ENCODE measurements at places on chromosomes 1 and 21.

- DNase-seq: no peak
Measured at GRCh38 chr1:30823627-30823968, 66.0 kb upstream of the LAPTM5 start.

DNA sequence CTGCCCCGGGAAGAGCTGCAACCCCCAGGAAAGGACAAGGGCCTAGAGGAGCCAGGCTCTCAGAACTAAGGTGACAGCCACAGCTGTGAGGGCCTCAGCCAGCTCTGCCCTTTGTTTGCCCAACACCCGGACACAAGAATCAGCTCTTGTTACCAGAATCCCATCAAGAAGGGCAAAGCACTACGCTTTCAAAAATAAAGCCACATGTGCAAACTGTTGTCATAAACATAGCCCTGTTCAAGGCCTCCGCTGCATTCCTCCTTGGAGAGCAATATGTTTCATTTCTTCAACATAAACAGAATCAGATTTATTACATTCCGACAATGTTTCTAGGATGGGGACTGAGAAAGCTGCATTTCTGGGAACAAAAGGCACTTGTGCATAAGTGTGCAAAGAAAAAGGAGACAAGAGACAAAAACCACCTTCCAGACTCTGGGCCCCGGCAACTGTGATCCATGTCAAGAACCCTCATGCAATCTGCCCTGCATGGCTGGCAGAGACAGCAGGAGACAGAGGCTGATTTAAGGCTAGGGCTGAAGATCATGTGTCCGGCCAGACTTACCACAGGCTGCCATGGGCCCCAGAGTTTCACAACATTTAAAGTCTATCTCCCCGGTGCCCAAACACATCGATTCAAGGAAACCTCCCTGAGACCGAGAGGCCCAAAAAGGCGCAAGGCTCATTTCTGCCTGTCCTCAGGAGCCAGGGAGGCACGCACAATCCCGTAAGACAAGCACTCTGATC, 71.0 kb downstream of the SSBP3 start:
- no peak for DNase-seq

DNA sequence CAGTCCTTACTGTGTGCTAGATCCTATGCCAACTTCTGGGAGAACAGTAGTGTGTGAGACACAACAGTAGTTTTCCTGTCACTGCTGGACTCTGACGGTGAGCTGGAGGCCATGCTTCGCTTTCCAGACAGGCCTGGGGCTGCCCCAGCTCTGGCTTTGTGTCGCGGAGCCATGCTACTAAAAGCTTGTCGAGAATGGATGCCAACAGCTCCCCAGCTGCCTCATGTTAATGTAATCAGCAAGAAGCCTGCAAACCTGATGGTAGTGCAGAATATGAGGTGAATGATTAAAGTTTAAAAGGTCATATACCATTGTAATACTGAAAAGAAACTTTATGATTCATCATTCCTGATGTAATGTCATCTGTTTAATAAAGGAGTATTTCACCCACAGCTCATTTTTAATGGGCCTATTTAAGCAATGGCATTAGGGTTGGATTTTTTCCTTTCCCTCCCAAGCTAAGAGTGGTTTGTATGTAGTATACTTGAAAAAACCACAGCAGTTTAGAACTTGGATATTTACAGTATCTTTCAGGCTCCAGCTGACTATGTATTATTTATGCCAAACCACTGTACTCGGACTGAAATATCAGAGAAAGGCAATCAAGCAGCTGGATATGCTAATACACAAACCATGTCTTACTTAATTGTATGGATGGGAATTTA, 343.0 kb downstream of the NUF2 start:
- DNase-seq: no peak

DNA sequence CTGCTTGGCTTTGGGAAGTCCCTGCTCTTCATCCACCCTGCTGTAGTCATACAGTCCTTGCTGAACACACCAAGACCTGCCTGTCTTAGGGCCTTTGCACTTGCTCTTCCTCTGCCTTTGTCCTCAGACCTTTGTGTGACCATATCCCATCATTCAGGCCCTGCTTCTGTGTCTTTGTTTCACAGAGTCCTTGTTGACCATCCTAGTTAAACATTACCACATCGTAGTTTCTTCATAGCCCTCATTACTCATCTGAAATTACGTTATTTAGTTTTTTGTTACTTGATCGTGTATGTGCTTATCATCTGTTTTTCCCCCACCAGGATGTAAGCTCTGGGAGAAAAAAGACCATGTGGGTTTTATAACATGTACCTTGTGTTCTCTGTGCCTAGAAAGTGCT, 18.3 kb upstream of the SPRR5 start:
- no peak for DNase-seq

DNA sequence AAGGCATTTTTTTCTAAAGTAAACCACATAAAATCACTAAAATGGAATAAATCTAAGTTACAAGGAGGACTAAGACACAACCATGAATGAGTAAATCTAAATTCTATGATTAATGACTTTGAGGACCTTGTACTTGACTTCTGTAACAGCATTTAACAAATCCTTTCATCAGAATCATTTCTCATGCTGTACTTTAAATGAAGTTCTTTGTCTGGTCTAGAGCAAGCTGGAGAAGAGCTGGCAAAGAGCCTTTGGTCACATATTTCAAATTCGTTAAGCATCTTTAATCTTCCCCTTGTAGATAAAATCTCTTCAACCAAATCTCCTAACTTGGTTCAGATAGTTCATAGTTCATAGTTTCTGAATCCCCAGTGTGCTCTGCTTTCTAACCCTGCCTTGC, 405.4 kb downstream of the PTPRC start:
- no peak for DNase-seq

- peak; percentile 74 for DNase-seq
Measured at GRCh38 chr1:116130356-116130755, 19.2 kb downstream of the MAB21L3 start.

- no peak for DNase-seq
Measured at GRCh38 chr1:66384258-66384921, 149.6 kb upstream of the SGIP1 start.

DNA sequence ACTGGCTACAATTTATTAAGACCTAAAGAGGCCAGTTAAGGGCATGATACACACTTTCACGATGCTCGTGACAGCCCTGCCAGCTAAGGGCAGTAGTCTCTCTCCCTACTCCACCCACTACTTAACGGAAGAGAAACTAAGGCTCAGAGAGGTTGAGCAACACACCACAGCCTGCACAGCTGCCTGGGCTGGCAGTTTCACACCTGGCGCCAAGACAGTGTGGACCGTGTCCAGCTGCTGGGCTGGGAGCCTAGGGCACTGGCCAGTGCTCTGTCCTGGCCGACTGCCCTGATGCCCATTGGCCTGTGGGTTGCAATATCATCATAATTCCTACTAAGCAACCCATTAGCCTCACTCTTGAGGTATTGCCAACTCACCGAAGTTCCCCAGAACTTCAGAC, 27.6 kb downstream of the TENT5C start:
- no peak for DNase-seq

DNA sequence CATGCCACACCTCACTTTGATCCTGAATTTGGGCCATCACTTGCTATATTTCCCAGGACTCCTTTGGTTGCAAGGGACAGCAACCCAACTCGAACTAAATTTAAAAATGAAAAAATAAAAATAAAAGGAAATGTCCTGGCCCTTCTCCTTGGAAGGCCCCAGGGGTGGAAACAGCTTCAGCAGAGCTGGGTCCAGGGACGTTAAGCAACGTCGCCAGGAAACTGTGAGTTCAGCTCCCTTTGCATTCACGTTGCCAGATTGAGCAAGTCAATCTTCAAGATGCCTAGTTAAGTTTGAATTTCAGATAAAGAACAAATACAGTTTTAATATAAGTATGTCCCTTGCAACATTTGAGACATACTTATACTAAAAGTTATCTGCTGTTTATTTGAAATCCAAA, 14.6 kb upstream of the SPSB1 start:
- DNase-seq: no peak

DNA sequence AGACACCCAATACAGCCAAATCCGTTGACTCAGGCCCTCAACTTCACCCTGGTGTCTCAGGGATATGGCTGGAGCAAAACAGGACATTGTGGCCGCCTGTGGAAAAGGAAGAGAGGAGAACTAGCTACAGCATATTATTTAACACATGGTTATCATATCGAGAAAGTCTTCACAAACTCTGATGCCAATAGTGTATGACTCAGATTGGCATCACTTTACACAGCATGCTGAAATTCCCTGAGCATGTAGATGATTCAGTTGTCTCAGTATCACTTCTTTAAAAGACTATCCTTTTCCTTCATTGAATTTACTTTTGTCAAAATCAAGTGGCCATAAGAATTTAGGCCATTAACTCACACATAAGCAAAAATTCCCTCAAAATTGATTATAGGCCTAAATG, 20.1 kb downstream of the HSD3B2 start:
- no peak for DNase-seq

- no peak for DNase-seq
Measured at GRCh38 chr21:26810266-26810665, 34.9 kb downstream of the ADAMTS1 start.

DNA sequence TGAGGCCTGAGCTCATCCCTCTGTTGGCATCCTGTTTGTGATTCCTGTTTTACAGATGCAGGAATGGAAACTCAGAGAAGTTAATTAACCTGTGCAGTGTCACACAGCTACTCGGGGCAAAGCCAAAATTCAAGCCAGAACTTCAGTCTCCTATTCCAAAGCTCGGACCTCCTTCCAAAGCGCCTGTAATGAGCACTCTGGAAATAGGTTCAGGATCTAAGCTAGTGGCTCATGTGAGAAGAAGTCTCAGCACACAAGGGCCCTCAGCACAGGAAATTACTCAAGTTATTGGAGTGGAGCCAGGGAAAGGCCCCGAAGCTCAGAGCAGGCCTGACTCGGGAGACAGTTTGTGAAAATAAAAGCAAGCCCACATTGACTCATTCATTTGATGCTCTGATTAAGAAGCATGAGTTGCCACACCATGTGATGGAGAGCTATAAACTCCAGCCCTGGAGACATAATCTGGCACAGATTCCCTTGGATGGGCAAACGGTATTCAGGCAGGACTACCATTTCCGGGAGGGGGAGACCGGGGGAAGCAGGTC, 50.6 kb upstream of the LYST start:
- DNase-seq: no peak

Measured in hematopoietic multipotent progenitor cell treated with erythropoietin and hydrocortisone succinate and interleukin-3 and kit ligand, for 15 days (in vitro differentiated cells).